ENCODE measurements at places on chromosomes 6 and 20.
A peak's percentile ranks its signal among the peaks of the same experiment; 100 is the strongest.

- DNase-seq = no peak
Measured at GRCh38 chr6:119174879-119175817, 96.7 kb upstream of the FAM184A start.

GRCh38 chr6:129894921-129895320 lies 33.8 kb upstream of the TMEM244 start:
- DNase-seq = no peak

DNA sequence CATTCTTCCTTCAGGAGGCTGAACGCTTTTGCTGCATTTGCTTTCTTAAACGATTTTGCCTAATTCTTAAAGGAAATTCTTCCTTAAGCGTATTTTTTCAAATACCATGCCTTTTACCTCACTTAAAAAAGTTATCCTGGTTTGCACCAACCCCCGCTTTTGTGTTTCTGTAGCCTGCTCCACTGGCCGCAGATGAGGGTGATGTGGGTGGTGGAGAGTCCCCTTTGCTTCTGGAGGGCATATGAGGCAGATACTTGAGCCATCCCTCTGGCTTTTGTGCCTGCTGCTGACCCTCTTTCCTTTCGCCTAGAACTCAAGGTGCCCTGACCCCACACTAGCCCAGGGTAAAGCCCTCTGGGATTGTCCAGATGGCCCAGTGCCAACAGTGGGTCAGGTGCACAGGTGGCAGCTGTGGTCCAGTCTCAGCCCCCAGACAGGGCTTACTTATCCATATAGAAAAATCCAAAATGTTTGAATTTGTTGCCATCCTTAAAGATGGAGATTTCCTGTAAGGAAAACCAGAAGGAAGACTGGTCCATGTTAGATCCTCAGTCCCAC lies 43.9 kb downstream of the SPATA2 start:
- no peak for DNase-seq

DNA sequence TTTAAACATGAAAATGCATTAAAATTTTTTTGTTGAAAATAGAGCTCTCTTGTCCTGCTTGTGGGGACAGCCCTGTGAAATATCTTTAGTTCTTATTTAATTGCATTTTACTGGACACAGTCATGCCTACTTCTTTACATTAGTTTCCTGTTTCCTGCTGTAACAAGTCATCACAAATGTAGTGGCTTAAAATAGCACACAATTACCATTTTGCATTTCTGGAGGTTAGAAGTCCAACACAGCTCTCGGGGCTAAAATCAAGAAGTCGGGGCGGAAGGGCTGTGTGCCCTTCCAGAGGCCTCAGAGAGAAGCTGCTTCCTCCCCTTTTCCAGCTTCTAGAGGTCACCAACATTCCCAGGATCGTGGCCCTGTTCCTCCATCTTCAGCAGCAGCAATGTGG lies 29.4 kb downstream of the PNLDC1 start:
- DNase-seq = no peak

- DNase-seq = no peak
Measured at GRCh38 chr6:131058236-131058635, 4.8 kb downstream of the EPB41L2 start.

GRCh38 chr20:46215913-46216707 lies 92.2 kb downstream of the CDH22 start:
- DNase-seq = no peak

GRCh38 chr20:52619101-52619500 lies 353.1 kb upstream of the TSHZ2 start:
- DNase-seq = no peak

- DNase-seq = no peak
Measured at GRCh38 chr20:2151858-2152281, 50.2 kb downstream of the STK35 start.

DNA sequence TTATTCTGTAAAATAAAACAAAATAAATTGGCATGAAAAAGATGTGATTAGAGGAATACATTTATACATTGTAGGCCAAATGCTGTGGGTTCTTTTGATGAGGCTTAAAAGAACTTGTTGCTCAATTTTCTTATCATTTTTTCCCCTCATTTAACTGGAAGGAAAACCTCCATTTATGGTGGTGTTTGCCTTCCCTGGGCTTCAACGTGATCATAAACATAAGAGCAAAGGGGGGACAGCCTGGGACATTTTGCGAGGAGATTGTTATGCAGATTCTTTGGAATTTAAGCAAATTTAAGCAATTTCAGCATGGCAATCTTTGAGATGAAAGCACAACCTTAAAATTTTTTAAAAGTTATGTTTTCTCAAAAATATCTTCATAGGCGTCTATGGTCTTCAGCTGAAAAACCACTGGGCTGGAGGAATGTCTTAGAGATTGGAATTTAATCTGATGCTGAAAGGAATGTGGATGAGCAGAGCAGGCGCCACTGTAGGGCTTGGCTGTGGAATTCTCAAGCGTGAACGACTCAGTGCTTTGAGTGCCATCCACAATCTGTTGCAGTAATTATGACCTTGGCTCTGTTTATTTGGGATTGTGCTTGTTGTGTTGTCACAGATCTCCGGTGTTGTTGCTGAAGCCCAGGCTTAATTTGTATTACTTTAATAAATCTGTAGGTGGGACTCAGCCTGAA lies 149.4 kb upstream of the MLIP start:
- no peak for DNase-seq

- no peak for DNase-seq
Measured at GRCh38 chr6:53673162-53673727, 7.7 kb upstream of the KLHL31 start.

GRCh38 chr6:11644601-11645000 lies 107.1 kb downstream of the TMEM170B start:
- DNase-seq = no peak

DNA sequence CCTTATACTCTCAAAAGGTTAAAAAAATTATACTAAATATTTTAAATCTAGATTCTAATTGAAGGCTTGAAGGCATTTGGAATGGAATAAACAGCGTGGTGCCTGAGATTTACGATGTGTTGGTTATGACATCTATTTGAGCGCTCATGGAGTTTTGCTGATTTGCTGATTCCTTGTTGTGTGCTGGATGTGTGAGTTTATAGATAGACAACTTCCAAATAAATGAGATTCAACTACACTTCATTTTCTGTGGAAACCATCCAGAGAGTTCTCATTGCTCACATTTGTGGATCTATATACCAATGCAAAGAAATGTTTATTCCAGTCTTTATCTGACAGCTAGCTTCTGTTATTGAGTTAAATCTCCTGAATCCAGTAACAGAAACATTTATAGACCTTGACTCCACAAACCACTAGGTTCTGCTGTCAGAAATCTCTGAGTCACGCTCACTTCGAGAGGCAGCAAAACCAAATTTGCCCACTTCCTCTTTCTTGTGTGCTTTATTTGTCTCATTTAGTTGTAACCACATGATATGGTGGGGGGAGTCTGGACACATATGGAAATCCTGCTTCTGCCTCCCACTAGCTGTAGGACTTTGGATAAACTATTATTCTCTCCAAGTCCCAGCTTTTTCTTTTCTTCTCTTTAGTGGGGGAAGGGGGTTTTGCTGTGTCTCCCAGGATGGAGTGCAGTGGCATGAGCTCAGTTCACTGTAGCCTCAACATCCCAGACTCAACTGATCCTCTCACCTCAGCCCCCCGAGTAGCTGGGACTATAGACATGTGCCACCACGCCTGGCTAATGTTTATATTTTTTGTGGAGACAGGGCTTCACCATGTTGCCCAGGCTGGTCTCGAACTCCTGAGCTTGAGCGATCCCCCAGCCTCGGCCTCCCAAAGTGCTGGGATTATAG lies 54.5 kb downstream of the IPCEF1 start:
- peak; percentile 65 for DNase-seq

GRCh38 chr20:13220194-13220903 lies 725 bp upstream of the ISM1 start:
- no peak for DNase-seq

GRCh38 chr20:46640536-46641311 lies 10.5 kb downstream of the SLC13A3 start:
- DNase-seq = no peak

- no peak for DNase-seq
Measured at GRCh38 chr6:76677017-76677416, 604.6 kb upstream of the IMPG1 start.

- DNase-seq = no peak
Measured at GRCh38 chr6:135163440-135163738, 17.7 kb upstream of the MYB start.

DNA sequence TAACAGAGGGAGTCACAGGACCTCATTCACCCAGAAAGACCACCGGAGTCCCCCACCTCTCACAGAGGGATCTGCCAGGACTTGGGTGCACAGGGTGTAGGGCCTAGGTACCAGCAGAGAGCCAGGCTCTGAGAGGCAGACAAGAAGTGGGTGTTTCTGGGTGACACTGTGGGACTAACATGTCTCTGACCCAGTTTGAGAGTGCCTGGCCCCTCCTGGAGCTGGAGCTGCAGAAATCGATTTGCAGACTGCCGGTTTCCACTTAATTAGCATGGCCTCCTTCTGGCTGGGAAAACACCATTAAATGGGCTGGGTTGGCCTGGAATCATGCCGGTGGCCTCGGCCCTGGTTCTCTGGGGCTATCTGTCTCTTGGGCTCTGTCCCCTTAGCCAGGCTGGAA lies 59.2 kb downstream of the PPP1R16B start:
- DNase-seq = no peak

DNA sequence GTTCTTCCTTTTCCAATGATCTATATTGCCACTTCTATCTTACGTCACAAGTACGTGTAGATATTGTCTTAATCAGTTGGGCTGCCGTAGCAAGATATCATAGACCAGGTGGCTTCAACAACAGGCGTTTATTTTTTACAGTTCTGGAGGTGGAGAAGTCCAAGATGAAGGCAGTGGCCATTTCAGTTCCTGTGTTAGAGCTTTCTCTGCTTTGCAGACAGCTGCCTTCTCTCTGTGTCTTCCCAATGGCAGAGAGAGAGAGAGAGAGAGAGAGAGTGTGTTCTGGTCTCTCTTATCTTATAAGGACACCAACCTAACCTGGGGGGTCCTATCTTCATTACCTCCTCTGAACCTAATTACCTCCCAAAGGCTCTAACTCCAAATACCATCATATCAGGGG lies 8.3 kb downstream of the HSF2 start:
- no peak for DNase-seq

DNA sequence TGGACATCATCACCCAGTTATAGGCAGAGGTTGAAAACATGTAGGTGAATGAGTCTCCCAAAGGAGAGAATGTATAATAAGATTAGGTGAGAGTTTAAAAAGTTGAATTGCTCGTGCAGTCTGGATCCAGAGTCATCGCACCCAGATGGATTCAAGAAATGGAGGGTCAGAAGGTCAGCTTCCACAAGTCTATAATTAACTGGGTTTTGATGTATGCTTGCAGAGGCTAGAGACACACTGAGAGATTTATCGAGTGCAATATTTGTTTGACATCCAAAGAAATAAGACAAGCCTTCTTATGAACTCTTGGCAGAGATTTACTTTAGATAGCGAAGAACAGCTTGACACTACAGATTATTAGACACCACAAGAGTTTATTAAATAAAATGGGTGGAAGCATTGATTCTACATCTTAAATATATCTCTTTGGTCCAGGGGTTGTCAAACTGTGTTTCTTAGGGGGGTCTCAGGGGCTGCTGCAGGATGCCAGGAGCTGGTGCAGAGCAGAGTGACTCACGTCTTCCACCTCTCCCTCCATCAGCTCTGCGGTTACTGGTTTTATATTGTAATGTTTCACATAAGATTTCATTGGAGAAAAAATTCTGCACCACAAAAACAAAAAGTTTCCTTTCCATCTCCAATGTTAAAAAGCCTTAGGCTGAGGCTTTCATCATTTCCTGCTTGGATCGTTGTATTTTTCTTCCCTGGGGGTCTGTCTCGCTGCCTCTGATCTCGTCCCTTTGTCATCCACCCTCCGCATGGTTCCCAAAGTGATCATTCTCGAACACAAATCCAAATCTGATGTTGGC lies 176.2 kb upstream of the AHI1 start:
- DNase-seq = no peak

DNA sequence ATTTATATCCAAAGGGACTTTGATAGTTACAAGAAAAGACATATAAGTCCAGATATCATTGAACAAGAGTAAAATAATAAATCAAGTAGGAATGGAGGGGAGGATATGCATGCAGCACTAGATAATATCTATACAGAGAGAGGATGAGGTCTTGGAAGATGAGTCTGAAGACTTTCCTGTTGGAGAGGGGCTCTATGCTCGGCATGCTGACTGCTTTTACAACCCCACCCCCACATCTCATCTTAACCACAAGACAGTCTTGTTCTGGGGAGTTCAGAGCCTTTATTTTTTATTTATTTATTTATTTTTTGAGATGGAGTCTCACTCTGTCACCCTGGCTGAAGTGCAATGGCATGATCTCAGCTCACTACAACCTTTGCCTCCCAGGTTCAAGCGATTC lies 48.4 kb upstream of the IER3 start:
- no peak for DNase-seq

- DNase-seq = no peak
Measured at GRCh38 chr20:37200926-37201826, 21.8 kb upstream of the MROH8 start.

GRCh38 chr6:28737750-28738395 lies 185.9 kb downstream of the TRIM27 start:
- DNase-seq = no peak

- DNase-seq = no peak
Measured at GRCh38 chr20:47125758-47126591, 230.5 kb downstream of the ZMYND8 start.

Data from Jurkat, Clone E6-1 (cell line).